G401 (cell line): ENCODE measurements at places on chromosomes 6 and 20. TPM values are rescaled to one million over a fixed set of nuclear protein-coding genes. Genes with fewer than 3 reads are reported as not detected.

HSPA1L gene
- 0.75 and 0.98 TPM in 2 replicates for total RNA-seq

PPARD gene
- total RNA-seq = 2.8 and 4.2 TPM in 2 replicates

TXNDC5 gene
- total RNA-seq = 250 and 311 TPM in 2 replicates

PLCG1 gene
- total RNA-seq = 87.0 and 117 TPM in 2 replicates

DDX43 gene
- total RNA-seq = not detected in 2 replicates

TMEM244 gene
- total RNA-seq = not detected in 2 replicates

CDS2 gene
- 12.0 and 12.7 TPM in 2 replicates for total RNA-seq

SIRPB2 gene
- total RNA-seq = not detected in 2 replicates

DNA sequence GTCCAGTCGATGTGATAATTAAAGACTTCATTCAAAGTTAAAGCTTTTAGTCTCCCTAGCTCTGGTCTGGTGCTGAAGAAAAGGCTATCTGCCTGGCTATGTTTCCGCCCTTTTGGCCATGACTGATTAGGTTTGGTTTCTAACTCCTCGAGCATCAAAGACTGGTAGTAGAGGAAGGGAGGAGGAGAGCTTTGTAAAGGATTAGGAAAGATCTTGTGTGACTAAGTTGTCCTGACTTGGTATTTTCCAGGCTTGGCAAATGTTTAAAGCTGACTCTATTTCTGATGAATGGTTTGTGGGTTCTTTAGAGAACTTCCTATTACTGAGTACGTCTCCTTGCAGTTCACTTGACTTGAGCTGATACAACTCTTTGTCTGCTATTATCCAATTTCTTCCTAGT lies 312.9 kb downstream of the GJA1 start:
- DNase-seq = no peak

GRCh38 chr6:112233847-112234246 lies 20.5 kb downstream of the LAMA4 start:
- no peak for DNase-seq

GRCh38 chr6:90497411-90497810 lies 89.5 kb downstream of the MAP3K7 start:
- DNase-seq = no peak

DNA sequence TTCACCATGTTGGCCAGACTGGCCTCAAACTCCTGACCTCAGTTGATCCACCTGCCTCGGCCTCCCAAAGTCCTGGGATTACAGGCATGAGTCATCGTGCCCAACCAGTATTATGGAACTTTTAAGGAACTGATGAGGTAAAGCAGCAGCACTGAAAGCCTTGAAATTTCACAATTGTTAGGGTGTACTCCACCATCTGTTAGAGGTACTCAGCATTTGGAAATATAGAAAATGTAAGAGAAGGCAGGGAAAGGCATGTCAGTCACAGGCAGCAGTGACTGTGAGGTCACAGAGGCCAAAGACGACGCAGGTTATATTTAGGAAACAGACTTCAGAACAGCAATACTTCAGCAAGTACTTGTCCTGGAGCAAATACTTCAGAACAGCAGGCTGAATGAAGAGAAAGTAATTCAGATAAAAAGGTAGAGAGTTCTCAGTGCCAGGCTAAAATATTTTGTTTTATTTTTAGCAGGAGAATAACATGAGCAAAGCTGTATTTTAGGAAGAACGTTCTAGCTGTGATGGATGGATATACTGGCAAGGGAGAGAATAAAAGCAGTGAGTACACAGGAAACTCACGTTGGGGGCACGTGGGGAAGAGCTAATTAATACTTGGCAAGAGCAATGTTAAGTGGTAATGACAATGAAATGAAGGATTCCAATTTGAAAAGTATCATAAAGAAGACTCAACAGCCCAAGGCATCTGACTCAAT lies 67.2 kb downstream of the DTNBP1 start:
- no peak for DNase-seq

GRCh38 chr20:51528263-51529027 lies 14.1 kb downstream of the NFATC2 start:
- no peak for DNase-seq

DNA sequence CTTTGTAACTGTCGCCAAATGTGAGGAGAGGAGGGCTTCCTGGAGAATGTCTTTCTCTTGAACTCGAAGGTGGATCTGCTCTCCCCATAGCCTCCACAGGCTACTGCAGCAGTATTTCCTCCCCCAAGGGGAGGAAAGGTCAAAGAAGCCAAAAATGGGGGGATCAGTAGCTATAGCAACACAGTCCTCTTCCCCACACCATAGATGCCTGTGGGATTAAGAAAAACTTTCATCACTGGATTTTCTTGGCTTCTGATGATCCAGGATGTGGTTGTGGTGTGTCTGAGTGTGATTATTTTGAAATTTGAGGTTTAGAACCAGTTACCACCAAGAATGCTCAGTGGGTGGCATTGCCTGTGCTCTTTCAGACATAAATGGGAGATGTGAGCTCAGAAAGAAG lies 140.1 kb upstream of the SPACA1 start:
- no peak for DNase-seq

DNA sequence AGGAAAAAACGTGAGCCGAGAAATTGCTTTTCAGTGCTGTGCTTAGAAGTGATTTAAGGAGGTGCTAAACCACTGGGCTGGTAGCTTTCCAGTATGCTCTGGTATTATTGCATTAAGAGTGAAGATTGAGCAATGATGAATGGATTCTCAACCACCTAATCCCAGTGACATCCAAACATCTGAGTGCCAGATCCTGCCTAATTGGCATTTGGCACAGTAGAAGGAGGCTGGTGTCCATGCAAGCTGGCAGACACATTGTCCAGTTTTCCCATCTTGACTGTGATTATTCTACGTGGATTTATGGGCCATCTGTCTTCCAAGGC lies 398.0 kb upstream of the PLCB4 start:
- peak; percentile 94 for DNase-seq

DNA sequence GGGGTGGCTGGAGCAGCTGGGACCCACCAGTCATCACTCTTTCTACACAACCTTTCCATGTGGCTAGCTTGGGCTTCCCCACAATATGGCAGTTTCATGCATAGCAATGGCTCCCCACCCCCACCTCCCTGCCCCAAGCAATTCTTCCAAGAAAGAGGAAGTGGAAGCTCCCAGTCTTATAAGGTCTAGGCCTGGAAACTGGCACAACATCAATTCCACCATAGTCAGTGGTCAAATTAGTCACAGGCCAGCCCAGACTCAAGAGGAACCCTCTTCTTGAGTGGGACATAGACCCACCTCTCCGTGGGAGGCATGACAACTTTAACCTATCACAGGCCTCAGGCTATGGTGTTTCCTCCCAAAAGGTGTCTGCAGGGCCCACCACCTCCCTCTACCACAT lies 17.7 kb downstream of the TGM6 start:
- DNase-seq = no peak

DNA sequence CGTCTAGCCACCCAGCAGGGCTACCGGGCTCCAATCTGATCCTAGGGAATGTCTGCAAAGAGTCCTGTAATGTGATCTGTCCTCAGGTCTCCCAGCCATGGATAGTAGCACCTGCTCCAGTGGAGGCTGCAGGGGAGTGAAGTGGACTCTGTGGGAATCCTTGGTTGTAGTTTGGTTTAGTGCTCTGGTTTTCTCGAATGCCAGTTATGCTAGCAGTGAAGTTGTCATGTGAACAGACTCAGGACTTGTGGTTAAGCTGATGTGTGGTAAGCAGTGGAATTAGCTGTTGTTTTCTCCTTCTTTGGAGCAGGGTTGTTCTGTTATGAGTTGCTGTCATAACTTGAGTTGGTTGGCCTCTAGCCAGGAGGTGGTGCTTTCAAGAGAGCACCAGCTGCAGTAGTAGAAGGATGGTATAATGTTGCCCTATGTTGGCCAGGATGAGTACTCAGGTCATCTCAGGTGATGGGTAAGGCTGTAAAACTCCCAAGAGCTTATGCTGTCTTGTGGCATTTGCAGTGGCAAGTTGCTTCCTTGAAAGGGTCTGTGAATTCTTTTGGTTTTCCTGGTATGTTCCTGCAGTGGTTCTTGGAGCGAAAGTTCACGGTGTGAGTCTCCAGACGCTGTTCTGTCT lies 390.2 kb downstream of the UTRN start:
- no peak for DNase-seq

GRCh38 chr6:79570129-79571029 lies 33.1 kb upstream of the LCA5 start:
- peak; percentile 82 for DNase-seq

- no peak for DNase-seq
Observed at GRCh38 chr6:116461331-116461931, at the start of gene CALHM6. Gene CALHM6, plus strand, starts transcription at chr6:116461375. Its CDS starts 555 bp downstream, at chr6:116461930.

GRCh38 chr20:62511915-62512610 lies 36.3 kb upstream of the GATA5 start:
- no peak for DNase-seq

DNA sequence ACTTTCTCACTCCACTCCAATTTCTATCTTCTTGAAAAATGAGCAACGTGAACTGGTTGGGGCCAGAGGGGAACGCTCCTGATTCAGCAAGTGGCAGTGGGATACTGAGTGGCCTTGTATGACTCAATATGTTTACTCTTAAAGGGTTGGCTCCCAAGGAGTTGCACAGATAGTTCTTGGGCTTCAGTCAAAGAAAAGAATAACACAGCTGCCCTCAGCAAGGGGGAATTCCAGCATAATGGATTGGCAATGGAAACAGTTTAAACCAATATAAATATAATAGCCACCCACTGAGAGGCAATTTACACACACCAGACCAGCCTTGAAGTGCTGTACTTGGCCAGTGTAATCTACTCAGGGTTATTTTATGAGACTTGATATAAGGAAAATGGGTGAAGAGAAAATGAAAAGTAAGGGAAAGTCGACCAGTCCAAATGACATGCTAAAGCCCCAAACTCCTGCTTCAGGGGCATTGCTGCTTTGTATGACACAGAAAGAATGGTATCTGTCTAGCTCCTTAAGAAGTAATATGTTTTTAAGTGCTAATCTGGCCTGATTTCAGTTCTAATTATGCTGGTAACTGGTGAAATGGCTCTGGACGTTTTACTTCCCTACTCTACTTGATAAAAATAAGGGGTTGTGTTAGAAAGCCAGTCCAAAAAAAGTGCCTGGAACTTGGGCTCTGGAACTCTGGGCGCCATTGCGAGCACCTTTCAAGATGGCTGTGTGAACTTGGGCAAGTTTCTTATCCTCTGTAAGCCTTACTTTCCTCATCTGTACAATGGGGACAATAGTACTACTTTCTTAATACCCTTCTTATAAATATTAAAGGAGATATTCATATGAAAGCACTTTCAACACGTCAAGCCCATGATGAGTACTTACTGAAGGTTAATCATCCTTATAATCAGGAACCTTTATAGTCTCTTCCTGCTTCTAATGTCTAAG lies 712.9 kb upstream of the MAP3K7 start:
- DNase-seq = no peak

- no peak for DNase-seq
Observed at GRCh38 chr6:94733066-94733465, 844.3 kb upstream of the MANEA start.

GRCh38 chr20:47799116-47799715 lies 13.9 kb upstream of the SULF2 start:
- DNase-seq = no peak

DNA sequence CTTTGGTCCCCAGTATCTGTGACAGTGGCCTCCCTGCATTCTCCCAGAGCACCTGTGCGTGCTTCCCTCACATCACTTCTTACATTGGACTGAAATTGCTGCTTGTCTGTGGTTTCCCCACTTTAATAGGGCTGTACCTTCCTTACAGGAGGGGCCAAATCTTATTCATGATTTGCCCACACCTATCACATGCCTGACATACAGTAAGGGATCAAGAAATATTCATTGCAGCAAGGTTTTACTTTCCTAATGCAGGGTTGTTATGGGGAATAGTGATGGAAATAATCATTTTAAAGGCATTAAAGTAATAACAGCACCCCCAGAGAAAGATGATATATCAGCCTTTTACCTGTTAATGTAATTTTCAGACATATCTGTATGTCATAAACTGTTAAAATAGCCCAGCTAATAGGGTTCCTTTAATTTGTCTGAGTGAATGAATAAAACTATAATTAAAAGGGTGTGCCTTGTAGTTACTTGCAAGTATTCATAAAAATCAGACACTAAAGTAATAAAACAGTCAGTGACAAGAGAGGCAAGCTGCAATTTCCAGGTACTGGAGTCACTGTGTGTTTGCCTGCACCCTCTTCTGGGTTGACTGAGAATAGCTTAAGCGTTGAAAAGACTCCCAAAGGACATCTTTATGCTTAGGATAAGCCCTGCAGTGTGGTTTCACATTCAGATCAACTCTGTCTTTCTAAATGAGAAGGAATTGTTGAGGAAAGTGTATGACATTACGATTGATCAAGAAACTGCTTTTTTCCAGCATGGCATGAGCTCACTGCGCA lies 182.7 kb downstream of the PHACTR1 start:
- DNase-seq = no peak

GRCh38 chr20:17466641-17467040 lies 64.5 kb downstream of the BFSP1 start:
- DNase-seq = no peak

- no peak for DNase-seq
Observed at GRCh38 chr6:10722570-10722819, 375 bp upstream of the TMEM14C start.

GRCh38 chr6:167129159-167129558 lies 6.3 kb downstream of the CCR6 start:
- DNase-seq = no peak

DNA sequence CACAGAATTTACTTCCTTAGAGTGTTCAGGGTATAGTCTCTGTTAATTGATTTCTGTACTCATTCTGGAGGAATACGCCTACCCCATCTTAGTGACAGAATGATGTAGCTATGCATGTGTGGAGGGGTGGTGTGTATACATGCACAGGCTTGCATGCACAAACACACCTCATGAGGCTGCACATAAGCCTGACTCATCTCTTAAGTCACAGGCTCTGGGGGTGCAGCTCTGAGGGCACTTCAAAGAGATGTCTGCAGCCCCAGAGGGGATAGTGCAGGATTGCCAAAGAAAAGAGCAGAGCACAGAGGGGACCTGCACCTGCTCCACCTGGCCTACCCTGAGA lies 24.6 kb downstream of the TBX18 start:
- no peak for DNase-seq

- no peak for DNase-seq
Observed at GRCh38 chr6:7401075-7401474, 11.5 kb downstream of the RIOK1 start.

GRCh38 chr20:63174309-63175037 lies 41.5 kb downstream of the YTHDF1 start:
- no peak for DNase-seq

GRCh38 chr6:20227350-20227749 lies 15.1 kb upstream of the MBOAT1 start:
- no peak for DNase-seq

DNA sequence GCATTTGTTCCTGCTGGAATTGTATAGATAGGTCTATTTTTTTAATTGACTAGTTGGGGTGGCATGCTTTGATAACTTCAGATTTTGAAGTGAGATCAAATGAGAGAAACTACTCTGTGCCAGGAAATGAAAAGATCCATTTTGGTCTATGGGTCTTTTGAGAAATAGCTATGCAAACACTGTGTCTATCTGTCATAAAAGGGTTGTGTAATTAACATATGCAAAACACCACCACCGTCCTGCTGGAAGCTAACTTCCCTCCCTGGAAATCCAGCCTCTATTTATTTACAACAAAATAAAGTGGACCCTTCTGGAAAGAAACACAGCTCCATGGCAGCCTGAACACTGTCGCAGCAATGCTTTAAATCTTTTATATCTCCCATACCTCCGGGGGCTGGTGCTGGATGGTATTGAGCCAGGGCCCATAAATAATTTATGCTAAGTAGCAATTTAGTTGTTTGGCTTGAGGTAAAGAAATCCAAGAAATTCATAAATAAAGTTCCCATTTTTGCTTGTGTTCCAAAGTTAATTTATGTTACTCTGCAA lies 244.2 kb upstream of the POU3F2 start:
- no peak for DNase-seq
